Right ventricle myocardium superior (tissue), 1 donor: ENCODE measurements at places on chromosomes 11 and 22.

GRCh38 chr22:30605449-30606110 lies 1.4 kb upstream of the TCN2 start:
- peak; percentile 73 for DNase-seq

GRCh38 chr11:57786436-57786835 lies 24.8 kb downstream of the CTNND1 start:
- no peak for DNase-seq

DNA sequence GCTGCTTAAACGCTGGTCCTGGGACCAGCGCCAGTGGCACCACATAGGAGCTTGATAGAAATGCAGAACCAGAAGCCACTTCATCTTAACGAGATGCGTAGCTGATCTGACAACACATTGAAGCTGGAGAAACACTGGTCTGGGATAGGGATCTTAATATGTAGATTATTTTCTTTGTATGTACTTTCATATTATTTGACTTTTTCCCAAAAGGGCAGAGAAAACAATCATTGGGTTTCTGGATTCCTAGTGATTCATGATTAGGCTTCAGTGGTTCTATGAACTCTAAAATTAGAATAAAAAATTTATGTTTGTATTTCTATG lies 12.3 kb downstream of the MPEG1 start:
- DNase-seq, result no peak

DNA sequence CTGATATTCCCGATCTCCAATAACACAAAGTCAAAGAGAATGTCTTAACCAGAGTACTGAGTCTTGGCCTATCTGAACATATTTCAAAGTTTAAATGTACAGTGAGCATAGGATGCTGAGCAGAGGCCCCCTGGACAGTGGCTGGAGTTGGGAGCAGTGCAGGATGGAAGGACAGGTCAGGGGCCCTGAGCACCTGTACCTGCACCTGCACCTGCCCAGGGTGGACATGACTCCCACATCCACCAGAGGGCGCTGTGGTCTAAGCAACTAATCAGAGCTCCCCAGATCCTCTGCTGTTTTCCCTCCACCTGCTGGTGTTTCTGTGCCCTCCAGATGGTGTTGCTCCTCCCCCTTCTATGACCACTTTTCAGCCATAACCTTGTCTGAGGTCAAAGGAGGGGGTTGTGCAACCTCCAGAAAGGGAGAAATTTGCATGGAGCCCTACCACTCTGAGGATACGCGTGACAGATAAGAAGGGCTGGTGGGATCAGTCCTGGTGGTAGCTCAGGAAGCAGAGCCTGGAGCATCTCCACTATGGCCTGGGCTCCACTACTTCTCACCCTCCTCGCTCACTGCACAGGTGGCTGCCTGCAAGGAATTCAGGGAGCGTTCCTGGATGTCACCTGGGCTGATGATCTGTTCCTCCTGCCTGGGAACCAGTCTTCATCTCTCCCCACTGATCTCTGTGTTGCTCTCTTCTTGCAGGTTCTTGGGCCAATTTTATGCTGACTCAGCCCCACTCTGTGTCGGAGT lies 49.1 kb upstream of the VPREB1 start:
- peak; percentile 61 for DNase-seq

GRCh38 chr11:46383974-46384701 lies 2.7 kb downstream of the MDK start:
- DNase-seq, result no peak
